Stimulated activated CD8-positive, alpha-beta memory T cell treated with anti-CD3 and anti-CD28 coated beads, Interleukin-15, amount 100 ng/mL, for 48 hours (primary cell): ENCODE measurements at places on chromosomes 2 and 18.

DNA sequence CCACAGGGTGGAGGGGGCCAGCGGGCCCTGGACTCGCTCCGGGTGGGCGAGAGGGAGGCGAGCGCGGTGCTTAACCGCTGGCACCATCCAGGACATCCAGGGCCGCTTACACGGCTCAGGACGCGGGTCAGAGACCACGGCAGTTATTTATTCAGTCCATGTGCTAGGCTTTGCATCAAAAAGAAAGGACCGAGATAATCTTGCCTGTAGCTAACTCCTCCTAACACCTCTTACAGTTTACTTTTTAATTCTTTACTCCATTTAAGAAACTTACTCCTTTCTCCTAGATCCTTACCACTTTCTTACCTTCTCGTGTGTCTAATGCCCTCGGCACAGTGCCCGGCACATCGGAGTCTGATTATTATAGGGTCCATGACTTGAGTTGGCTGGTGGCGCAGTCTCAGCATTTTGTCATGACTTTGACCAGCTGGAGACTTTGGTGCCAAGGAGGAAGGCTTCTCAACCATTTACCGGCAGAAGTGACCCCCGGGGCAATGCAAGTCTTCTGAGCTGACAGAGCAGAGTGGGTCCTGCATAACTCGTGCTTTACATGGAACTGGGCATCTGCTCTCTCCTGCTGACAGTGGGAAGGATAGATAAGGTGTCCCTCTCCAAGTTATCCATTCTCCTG lies 503 bp downstream of the ANXA4 start:
- no peak for DNase-seq

- no peak for DNase-seq
These were observed 258.5 kb downstream of the TWIST2 start for GRCh38 chr2:239106314-239106908.

DNA sequence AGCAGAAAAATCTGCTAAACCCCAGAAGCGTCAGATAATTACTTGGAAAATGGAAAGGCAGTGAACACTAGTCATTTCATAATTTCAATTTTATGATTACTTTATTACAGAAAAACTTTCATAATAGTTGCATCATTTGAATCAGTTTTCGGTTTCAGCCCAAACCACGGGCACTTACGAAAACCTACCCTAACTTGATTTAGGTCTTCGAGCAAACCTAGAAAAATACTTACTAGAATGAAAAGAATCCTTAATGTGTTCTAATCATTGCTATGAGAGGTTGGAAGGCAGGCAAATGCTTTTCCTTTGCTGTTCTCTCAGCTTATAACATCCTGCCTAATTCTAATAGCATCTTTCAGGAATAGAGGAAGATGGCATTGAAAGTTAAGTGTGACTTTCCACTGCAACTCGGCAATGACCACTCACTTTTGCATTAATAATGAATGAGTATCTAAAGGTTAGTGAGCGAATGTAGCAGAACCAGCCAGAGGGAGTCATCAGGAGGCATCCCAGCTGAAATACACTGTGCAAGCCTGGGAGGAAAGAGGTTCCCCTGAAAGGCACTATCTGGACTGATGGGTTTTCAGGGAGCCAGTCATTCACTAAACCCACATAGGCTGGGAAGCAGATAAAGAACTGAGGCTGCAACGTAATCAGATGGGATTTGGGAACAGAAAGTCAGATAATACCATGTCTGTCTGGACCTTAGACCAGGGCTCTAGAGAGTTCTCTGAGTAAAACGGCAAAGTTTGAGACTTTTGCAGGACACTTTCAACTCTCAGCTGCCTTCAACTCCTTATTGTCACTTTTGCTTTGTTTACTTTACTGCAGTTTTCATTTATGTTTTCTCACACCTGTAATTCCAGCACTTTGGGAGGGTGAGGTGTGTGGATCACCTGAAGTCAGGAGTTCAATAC lies 520.8 kb downstream of the RNF144A start:
- DNase-seq, result no peak

GRCh38 chr2:159585622-159586021 lies 30.7 kb downstream of the BAZ2B start:
- DNase-seq, result no peak

DNA sequence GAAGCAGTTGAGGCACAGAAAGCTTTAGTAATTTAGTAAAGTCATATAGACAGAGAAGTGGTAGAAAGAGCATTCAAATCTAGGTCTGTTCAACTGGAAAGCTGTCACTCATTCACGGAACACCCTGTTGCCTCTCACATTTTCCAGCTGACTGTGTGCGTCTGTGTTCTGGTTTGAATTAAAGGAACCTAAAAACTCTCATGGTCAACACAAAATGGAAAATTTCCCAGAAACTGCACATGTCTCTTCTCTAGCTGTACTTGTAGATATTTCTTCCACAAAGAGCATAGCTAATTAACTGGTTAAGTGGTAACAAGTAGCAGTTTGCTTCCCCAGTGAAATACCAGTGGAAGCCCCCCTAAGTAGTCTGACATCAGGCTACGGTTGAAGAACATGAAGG lies 390.8 kb downstream of the TGIF1 start:
- no peak for DNase-seq

GRCh38 chr2:128513116-128513960 lies 194.7 kb upstream of the HS6ST1 start:
- DNase-seq, result no peak

- no peak for DNase-seq
These were observed 8.6 kb upstream of the RND3 start for GRCh38 chr2:150495993-150496627.

DNA sequence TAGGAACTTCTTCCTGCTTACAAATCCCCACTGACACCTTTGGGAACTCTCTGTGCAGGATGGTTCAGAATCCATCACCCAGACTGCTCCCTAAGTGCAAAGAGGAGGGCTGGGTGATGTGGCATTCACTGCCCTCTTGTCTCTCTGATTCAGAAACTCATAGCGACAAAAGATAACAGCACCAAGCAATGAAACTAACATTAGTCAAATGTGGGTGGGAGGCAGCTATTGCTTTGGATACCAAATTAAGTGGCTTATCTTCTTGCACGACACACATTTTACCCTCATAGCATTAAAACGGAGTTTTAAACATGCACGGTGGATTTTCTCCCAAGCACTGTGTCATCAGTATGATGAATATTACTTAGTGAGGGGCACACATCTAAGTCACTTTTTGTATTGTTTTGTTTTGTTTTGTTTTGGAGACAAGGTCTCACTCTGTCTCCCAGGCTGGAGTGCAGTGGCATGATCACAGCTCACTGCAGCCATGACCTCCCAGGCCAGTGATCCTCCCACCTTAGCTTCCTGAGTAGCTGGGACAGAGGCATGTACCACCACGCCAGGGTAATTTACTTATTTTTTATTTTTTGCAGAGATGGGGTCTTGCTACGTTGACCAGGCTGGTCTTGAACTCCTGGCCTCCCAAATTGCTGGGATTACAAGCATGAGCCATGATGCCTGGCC lies 40.9 kb upstream of the NEB start:
- DNase-seq, result no peak

DNA sequence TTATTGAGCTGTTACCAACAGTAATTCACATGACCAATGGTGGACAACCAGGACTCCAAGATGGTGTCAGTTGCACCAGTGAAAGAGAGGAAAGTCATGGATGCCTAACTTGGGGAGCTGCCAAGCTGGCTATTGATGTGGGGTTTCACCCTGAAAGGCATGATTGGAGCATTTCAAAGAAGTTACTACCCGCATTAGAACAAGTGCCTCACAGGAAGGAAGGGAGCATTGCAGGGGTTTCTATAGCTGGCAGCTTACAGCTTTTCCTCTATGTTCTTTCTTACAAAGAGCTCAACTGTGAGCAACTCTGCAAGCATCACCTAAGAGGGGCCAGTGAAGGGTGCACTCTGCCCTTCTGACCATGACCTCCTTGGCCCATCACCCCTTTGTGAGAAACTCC lies 93.1 kb downstream of the TNFRSF11A start:
- no peak for DNase-seq
